Astrocyte (in vitro differentiated cells and primary cell): ENCODE measurements at places on chromosomes 2 and 18.

GRCh38 chr2:231359948-231360347, 35.6 kb upstream of the B3GNT7 start:
- no peak for DNase-seq

- no peak for DNase-seq
Observed at GRCh38 chr2:47653902-47654789, 128.8 kb upstream of the MSH6 start.

DNA sequence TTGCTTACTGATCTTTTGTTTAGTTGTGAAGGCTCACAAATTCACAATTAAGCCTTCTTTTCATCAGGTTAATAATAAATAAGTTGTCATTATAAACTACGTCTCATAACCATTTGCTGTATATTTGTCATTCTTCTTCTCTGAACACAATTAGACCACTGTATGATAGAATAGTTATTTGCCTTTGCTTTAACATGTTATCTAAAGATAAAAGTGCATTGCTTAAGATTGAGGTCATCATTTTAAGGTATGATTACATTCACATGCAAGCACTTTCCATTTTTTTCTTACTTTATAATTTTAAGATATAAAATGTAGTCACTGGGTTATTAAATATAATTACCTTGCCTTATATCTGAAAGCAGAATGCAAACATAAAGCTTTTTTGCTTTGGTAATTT, 80.1 kb upstream of the GLS start:
- no peak for DNase-seq

DNA sequence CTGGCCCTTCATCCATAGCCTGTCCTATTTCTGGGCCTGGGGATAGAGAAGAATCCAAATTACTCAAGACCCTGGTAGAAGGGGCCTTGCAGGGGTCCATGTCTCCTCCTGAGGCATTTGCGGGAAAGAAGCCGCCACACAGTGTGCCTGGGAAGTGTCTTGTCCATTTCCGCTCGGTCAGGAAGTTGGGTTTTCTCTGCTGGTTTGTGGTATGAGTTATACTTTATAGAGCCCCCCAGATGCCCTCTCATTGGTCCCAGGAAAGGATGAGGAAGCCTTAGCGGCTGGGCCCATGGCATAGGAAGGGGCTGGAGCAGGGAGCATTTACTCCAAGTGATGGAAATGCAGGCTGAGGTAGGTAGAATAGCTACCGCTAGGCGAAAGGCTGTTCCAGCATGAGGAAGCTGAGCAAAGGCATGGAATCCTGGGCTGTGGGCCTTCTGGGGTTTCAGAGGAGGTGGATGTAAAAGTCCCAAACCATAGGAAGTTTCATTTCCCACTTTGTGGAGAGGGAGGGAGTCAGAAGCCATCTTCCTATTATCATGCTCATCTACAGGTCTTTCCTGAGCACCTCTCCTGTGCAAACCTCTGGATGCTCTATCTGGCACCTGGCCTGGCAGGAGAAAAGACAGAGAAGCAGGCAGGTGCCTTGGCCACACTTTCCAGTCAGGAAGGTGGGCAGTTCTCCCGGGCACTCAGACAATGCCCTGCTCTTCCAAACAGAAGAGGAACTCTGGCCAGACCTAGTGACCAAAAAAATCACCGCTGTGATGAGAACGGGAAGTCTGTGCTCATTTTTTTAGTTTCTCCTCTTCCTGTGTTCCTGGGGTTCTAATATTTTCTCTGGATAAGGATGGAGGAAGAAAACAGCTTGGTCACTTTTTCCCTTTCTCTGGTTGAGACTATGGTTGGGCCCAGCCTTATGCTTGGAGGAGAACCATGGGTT, 2.6 kb upstream of the CD207 start:
- DNase-seq = no peak

DNA sequence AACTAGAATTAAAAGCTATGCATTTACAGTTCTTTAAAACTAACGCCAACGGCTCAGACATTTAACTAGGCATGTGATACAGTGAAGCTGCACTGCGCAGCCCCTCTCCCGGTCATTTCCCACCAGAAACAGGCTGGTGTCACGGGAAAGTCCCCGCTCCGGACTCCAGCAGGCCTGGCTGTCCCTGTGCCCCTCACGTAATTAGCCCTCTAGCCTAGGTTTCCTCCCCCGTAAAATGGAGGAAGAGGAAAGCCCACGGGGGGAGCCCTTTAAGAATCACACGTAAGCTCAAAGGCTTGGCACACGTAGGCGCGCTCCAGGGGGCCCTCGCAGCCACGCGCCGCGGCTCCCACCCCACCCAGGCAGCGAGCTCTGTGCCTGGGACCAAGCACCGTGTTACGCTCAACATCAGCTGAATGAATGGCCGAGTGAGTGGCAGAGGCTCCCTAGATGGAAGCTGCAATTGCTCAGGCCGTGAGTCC, 48.0 kb downstream of the KCNIP3 start:
- DNase-seq = no peak

DNA sequence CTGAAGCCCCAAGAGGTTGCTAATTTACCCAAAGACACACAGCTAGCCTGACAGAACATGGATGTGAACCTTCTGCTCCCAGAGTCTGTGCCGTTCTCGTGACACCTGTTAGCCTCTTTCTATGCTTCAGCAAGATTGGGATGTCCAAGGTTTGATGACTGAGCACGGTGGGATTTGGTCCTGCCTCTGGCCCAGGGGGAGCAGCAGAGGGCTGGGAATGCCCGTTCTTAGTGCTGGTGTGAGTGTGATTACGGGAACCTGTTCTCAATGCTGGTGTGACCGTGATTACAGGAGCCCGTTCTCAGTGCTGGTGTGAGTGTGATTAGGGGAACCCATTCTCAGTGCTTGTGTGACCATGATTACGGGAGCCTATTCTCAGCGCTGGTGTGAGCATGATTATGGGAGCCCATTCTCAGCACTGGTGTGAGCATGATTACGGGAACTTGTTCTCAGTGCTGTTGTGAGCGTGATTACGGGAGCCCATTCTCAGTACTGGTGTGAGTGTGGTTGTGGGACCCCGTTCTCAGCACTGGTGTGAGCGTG, 67.3 kb upstream of the SNTG2 start:
- DNase-seq = no peak

DNA sequence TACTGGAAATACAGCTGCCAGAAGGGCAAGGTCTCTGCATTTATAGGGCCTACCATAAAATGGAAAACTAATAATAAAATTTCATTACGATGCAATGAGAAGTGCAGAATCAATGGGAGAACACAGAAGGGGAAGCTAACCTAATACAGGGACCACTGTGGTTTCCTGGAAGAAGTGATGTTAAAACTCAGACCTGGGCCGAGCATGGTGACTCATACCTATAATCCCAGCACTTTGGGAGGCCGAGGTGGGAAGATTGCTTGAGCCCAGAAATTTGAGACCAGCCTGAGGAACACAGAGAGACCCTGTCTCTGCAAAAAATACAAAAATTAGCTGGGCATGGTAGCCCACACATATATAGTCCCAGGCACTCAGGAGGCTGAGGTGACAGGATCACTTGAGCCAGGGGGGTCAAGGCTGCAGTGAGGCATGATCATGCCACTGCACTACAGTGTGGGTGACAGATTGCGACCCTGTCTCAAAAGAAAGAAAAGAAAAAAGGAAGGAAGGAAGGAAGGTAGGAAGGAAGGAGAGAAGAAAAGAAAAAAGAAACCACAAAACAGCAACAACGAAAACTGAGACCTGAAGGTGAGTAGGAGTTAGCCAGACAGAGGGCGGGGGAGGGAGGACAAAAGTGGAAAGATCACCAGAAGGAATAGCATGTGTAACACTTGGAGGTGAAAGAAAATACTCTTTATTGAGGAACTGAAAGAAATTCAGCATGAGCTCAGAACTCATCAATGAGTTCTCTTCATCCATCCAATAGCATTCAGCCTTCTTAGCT, 58.3 kb upstream of the DTNA start:
- peak; percentile 23 for DNase-seq

DNA sequence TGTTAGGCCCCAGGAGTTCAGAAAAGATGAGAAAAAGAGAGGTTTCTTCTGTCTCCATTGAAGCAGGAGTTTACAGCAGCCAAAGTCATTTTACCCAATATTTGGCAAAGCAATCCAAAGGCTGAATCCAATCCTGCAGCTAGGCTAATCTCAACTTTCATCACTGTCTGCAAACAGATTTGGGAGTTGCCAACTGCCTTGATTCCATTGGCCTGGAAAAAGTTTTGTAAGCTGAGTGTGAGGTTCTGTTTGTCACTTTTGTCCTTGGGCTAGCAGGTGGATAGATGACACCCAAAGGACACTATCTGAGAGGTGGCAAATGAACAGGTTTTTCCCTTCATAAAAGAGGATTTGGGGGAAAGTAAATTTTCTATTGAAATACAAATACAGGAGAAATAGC, 56.6 kb upstream of the SETBP1 start:
- DNase-seq = no peak

- no peak for DNase-seq
Observed at GRCh38 chr2:152343426-152343825, 8.5 kb downstream of the FMNL2 start.

GRCh38 chr2:242015108-242016065, 145.9 kb downstream of the RTP5 start:
- DNase-seq = no peak

GRCh38 chr2:237253046-237253702, 160.8 kb downstream of the COL6A3 start:
- peak; percentile 55 for DNase-seq

- peak; percentile 31 for DNase-seq
Observed at GRCh38 chr18:46322411-46322891, 218.3 kb downstream of the HAUS1 start.

DNA sequence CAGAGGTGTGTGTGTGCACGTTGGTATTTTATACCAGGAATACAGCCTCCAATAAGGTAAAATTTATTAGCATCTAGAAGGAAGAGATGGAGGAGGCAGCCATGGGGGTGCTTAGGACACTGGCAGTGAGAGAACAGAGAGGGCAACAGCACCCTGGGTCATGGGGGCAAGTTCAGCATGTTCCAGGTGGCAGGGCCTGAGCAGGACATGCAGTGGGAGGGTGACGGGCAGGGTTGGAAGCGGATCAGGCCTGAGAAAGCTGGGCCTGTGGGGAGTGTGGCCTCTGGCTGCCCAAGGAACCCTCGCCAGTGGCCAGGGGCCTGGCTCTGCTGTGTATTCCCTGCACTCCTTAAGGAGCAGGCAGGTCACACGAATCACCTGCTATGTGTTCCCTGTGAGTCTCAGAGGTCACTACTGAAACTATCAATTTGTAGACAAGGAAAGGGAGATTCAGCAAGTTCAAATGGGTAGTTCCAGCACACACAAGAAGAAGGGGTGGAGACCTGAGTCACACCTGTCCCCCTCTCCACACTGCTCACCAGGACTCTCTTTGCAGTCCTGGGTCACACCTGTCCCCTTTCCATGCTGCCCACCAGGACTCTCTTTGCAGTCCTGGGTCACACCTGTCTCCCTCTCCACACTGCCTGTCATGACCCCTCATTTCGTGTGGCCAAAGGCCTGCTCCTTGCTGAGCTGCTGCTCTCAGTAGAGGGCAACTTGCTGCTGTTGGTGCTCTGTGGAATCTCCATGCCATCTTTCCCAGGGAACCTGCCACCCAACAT, 463.9 kb upstream of the HS6ST1 start:
- no peak for DNase-seq

- DNase-seq = peak; percentile 13
Observed at GRCh38 chr2:152950126-152950525, 231.7 kb downstream of the ARL6IP6 start.

- DNase-seq = no peak
Observed at GRCh38 chr2:234374736-234375135, 122.1 kb downstream of the ARL4C start.

GRCh38 chr2:175861958-175862357, 140.1 kb downstream of the LNPK start:
- DNase-seq = no peak

- DNase-seq = no peak
Observed at GRCh38 chr2:239209783-239210182, 191.0 kb downstream of the HDAC4 start.

- no peak for DNase-seq
Observed at GRCh38 chr2:149686136-149687051, 98.8 kb upstream of the MMADHC start.
